ENCODE measurements at places on chromosomes 2 and 18. TPM values are rescaled to one million over a fixed set of nuclear protein-coding genes. Genes with fewer than 3 reads are reported as not detected.
A peak's percentile ranks its signal among the peaks of the same experiment; 100 is the strongest.

DNA sequence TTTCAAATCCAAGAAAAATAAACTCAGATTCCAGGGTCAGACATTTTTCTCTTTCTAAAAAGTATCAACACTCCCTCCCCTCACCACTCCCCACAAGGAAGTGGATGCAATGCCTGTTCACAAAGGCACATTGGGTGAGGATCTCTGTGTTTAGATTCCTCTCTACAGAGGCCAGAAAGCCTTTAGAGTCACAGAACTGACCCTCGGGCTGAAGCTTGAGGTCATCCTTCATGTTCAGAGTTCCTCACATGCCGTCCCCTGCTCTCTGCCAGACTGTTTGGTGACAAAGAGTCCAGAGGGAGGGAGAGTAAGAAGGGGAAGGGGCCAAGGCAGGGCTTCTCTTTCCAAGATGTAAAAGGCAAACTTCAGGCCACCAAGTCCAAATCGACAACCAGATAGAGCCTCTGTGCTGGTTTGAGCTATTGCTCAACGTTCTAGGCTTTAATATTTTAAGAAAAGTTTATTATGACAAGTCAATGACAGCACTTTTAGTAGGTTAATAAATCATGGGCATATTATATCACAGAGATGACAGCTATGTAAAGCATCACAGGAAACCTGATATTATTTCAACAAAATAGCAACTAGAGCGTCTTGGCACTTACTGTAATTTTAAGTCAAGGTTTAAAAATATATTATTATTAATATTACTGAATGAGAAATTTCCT is 269.4 kb downstream of the ETAA1 start:
- no peak for DNase-seq

DNA sequence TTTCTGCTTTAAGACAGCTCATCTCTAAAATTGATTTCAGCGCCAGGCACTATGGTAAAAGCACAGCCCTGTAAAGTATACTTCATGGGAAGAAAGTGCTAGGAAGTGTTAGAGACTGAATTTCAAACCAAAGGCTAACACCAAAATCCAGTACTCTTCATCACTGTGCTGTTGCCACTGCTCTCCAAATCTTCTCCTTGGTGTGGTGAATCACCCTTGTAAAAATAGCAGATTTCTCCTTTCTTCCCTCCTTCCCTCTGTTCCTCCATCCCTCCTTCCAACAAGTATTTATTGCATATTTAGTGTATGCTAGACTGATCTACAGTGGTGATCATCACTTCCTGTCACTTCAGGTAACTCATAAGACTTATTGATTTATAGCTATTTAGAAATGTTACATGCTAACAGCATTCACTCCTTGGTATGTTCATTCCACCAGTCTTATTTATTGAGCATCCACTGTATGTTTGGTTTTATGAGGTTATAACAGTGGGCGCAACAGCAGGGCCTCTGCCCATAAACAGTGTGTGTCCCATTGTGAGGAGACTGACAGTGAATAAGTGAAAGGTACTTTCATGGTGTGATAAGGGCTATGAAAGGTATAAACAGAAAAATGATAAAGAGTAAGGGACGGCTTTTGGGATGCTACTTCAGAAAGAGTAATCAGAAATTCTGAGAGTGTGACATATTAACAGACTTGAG is 20.0 kb downstream of the KDM3A start:
- DNase-seq: no peak

DNA sequence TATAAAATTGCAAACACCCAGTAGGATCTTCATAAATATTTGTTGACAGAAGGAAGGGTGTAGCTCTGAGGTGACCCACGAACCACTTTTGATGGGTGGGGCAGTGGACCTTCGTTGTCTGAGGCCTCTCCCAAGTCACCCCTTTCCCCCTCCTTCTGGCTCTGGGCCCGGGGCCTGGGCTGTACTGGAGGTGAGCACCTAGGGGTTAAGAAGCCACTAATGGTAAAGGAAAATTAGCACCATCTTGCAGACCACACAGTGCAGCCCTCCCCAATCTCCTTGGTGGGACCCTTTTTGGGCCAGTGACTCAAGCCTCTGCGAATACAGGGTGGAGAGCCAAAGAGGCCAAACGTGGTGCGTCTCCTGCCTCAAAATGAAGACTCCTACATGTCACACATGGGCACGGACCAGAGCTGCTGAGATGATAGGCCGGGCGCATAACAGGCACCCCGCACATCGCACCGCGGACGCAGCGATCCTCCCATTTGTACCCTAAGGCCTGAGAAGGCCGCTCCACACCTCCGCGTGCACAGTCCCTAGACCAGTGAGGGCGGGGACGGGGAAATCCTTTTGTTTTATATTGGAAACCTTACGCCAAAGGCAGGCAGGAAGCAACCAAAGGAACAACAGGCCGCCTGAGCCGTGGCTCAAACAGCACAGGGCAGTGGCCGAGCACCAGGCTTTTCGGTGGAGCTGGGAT is 31.9 kb upstream of the ATP6V1B1 start:
- no peak for DNase-seq

GRCh38 chr18:78875778-78876650 is 103.6 kb upstream of the SALL3 start:
- DNase-seq: no peak

DNA sequence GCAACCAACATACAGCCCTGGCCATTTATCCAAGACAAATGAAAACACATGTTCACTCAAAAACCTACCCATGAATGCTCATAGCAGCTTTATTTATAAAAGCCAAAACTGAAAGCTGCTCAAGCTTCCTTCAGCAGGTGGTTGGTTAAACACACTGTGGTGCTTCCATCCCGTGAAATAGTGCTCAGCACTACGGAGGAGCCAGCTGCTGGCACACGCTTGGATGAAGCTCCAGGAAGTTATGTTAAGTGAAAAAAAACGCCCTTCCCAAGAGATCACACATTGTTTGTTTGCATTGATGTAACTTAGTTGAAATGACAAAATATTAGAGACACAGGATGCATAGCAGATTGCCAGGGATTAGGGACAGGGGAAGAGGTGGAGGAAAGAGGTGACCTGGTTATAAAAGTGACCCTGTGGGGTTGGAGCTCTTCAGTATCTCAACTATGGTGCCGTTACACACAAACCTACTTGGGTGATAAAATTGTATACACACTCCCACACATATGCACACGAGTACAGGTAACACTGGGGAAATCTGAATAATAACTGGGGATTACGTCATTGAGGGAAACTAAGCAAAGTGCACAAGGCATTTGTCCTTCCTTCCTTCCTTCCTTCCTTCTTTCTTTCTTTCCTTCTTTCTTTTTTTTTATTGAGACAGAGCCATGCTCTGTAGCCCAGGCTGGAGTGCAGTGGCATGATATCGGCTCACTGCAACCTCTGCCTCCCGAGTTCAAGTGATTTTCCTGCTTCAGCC is 6.2 kb upstream of the ALPG start:
- DNase-seq: no peak

DNA sequence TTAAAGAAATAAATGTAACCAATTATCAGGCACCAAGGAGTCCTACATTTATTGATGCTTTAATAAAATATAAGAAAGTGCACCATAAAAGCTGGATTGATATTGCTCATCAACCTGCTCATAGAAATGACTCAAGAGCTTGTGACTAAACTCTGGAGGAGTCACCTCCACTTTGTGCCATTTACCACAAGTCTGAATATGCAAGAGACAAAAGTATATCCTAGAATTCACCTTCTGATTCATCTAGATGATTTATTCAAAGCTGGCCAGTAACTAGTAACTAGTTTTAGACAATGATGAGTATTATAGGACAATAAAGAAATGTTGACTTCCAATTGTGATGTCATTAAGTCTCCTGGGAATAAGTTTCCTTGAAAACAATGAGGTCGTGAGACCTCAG is 146.0 kb upstream of the SOX11 start:
- DNase-seq: no peak

DNA sequence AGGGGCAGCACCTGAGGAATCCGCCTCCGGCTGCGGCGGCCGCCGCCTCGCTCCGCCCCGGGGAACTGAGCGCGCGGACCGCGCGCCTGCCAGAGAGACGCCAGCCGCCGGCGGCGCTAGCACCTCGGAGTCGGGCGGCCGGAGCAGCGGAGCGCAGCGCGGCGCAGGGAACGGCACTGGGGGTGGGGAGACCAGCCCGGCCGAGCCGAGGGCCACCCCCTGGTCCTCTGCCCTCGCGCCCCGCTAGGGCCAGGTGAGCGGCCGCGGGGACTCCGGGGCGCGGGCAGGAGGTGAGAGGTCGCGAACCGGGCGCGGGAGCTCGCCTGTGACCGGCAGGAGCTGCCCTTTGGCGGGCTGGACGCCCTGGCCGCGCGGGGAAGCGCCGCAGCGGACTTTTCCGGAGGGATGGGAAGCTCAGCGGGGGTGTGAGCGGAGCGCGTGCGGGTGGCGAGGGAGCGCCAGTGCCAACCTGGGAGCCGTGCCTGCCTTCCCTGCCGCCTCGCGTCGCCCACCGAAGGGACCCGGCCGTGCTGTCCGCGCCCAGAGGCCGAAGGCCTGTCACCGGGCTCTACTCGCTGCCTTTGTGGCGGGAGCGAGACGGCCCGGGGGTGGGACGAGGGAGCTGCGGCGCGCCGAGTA is at the start of gene GREB1L:
Gene GREB1L, plus strand, starts transcription at position 92 of the 639 bp plus-strand sequence. CDS start 141,287 bp downstream, outside the sequence.
- no peak for DNase-seq

DNA sequence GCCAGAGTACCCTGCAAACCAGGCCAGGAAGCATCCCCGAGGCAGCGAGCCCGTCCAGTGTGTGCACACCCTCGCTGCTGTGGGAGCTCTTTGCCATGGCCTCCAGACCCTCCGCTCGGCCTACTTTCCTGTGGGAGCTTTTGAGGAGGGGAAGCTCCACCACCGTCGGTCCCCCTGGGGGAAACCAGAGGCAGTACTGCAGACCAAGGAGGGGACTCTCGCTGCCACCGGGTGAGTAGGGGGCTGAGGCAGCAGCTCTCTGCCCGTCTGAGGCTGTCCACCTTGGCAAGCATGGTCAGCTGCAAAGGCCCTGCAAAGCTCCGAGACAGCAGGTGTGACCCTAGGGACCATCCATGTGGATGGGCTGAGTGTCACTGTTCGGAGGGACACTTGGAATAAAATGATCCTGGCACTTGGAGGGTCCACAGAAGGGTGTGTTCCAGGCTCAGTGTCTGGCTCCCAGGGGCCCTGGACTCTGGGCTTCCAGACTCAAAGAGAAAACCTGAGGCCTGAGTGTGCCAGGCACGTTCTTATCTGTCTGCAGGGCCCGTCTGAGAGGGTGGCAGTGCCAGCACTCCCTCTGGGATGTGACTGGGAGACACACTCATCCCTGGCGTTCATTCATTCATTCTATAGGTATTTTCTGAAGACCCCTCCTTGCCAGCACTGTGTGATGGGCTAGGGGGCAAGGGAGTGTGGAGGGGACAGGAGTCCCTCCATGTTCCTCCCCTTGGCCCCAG is 282.8 kb upstream of the HS6ST1 start:
- DNase-seq: no peak

DNA sequence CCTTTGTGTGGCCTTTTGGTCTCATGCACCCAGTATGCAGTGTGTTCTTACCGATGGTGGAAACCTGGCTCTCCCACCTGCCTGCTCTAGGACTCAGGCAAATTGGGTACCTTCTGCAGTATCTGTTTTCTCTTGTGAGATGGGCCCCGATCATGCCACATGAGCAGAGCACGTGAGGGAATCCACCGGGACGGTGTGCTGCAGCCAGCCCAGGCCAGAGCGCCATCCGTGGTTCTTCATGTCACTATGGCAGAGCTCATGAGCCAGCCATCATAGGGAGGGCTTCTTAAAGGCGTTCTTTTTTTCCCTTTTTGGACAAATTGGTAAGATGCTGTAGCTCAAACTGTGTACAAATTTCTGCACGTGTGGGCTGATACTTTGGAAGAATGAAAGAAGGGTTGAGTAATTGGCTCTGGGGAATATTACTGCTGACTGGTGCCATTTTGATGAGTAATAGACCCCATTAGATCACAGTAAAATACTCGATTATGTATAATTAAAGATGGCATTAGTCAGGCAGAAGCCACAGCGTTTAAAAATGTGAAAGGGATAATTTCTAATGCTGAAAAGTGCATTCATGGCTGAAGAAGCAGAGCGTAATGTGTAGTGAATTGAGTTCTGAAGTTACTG is 19.2 kb downstream of the SH3RF3 start:
- DNase-seq: no peak

DNA sequence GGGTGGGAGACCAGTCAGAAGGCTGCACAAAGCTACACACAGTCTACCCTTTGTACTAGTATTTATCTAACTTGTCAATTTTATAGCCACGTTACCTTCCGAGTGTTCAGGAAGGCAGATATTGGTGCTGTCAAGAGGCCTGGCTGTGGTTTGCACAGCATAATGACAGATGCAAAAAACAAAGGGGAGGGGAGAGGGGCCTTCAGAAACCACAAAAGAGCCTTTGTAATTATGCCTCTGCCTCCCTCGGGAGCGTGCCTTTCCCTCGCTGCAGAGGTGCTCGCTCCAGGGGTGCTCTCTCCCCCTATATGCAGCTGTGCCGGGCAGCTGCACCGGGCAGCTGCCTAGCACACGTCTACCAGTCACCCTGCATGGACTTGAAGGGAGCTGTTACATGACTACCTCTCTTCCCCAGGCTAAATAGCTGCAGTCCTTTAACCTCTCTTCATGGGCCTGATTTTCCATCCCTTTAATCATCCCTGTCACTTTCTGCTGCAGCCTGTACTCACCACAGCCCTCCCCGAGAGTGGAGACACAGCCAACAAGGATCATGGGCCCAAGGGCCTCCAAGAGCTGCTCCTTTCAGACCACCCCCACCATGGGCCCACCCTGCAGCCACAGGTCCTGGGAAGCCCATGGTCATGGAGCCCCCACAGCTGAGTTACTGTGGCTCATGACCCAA is 168.4 kb upstream of the PKDCC start:
- DNase-seq: peak; percentile 49

DNA sequence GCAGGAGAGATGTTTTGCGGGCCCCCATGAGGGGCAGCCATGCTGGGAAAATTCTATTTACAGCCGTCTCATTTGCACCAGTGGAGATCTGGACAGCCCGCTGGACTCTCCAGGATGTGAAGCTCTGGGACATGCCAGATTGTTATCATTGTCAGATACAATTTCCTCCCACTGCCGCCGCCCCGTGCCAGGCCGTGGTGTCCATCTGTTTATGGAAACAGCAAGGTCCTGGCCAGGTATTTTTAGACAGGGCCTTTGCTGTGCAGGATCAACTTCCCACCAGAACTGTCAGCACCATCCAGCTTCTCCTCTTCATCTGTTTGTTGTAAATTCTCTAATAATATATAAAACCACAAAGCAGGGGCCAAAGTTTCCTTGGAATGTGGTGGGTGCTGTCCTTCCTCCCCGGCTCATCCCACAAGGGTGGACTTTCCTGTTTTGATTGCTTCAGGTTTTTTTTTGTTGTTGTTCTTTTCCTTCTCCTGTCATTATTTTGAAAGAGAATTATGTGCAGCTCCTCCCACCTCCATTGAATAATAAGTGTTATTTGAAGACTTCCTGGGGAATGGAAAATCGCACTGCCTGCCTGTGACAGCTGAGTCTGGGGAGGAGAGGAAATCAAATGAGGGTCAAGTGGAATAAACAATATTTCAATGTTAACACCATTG is 398.1 kb downstream of the TNS1 start:
- DNase-seq: no peak

Gene LYPD1
- 99.6 TPM for polyA plus RNA-seq

Gene CNDP1
- polyA plus RNA-seq: 0.72 TPM

Gene ASAP2
- 63.5 TPM for polyA plus RNA-seq

Gene SIX3
- not detected for polyA plus RNA-seq

All from right renal pelvis (tissue), 4 donors.